ENCODE measurements at places on chromosomes 1 and 21. TPM values are rescaled to one million over a fixed set of nuclear protein-coding genes. Genes with fewer than 3 reads are reported as not detected.
A peak's percentile ranks its signal among the peaks of the same experiment; 100 is the strongest.

Gene SIK1
- total RNA-seq = 203 TPM

- H3K4me3 ChIP-seq = no peak overlapping the region
- H3K4me1 ChIP-seq = no peaks in the 10 kb centered on the region
- no peaks in the 10 kb centered on the region for H3K27me3 ChIP-seq
- H3K27ac ChIP-seq = no peak overlapping the region
Observed at GRCh38 chr21:18810136-18810535, 406.6 kb upstream of the TMPRSS15 start.

Gene LMX1A
- total RNA-seq = not detected

Gene MAP1LC3C
- total RNA-seq = not detected

DNA sequence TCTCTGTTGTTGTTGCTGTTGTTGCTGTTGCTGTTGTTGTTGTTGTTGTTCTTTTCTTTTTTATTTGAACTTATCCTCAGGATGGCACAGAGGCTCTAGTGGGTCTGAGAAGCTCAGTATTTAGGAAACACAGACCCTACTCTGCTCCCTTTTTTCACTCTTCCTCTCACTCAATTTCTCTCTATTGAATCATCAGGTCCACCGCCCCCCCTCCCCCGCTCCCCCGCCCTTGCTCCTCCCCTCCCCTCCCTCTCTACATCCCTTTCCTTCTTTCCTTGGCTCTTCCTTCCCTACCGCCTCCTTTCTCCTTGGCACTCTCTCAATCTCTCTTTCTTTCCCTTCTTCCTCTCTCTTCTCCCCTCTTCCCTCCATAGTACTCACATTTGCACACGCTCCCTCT lies 218.5 kb upstream of the ZC3H12A start:
- no peaks in the 10 kb centered on the region for H3K4me1 ChIP-seq
- H3K36me3 ChIP-seq = no peaks in the 10 kb centered on the region
- no peak overlapping the region for H3K27ac ChIP-seq
- H3K4me3 ChIP-seq = no peak overlapping the region
- no peaks in the 10 kb centered on the region for H3K27me3 ChIP-seq

GRCh38 chr21:32135401-32136363 lies 143.2 kb downstream of the MIS18A start:
- no peak overlapping the region for H3K4me3 ChIP-seq
- H3K27ac ChIP-seq = no peak overlapping the region
- no peaks in the 10 kb centered on the region for H3K27me3 ChIP-seq
- DNase-seq = no peak
- H3K36me3 ChIP-seq = no peaks in the 10 kb centered on the region

Gene GCSAML
- 62.1 TPM for total RNA-seq

- DNase-seq = no peak
- peak overlapping the region; percentile 4 for H3K27ac ChIP-seq
- H3K36me3 ChIP-seq = no peaks in the 10 kb centered on the region
- no peak overlapping the region for H3K4me3 ChIP-seq
- no peaks in the 10 kb centered on the region for H3K27me3 ChIP-seq
- peaks cover 8% of the 10 kb centered on the region for H3K4me1 ChIP-seq
Observed at GRCh38 chr1:245772325-245772724, 617.5 kb downstream of the KIF26B start.

GRCh38 chr1:85334962-85335361 lies 58.5 kb upstream of the BCL10 start:
- H3K27ac ChIP-seq = no peak overlapping the region
- H3K4me3 ChIP-seq = no peak overlapping the region
- H3K27me3 ChIP-seq = peaks cover 7% of the 10 kb centered on the region
- no peaks in the 10 kb centered on the region for H3K36me3 ChIP-seq

- no peaks in the 10 kb centered on the region for H3K27me3 ChIP-seq
- H3K4me1 ChIP-seq = no peaks in the 10 kb centered on the region
- no peak for DNase-seq
- H3K4me3 ChIP-seq = no peak overlapping the region
Observed at GRCh38 chr1:38571726-38572125, 287.8 kb downstream of the RRAGC start.

DNA sequence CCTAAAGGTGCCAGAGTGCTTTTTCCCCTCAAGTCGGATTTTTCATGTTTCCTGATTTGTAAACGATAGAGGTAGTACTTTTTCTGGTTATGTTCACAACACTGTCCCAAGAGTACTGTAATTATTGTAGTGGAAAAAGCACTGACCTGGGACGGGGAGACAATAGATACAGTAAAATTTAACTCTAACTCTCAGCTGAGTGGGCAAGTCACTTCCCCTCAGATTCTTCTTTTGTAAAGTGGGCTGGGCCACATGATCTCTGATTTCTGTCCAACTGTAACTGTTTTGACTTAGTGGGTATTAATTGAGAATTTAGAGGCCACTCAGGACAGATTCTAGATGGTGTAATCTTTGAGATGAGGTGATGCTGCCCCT lies 19.1 kb downstream of the MARCKSL1 start:
- peaks cover 15% of the 10 kb centered on the region for H3K4me1 ChIP-seq
- no peak overlapping the region for H3K27ac ChIP-seq
- no peak overlapping the region for H3K4me3 ChIP-seq
- no peak for DNase-seq

DNA sequence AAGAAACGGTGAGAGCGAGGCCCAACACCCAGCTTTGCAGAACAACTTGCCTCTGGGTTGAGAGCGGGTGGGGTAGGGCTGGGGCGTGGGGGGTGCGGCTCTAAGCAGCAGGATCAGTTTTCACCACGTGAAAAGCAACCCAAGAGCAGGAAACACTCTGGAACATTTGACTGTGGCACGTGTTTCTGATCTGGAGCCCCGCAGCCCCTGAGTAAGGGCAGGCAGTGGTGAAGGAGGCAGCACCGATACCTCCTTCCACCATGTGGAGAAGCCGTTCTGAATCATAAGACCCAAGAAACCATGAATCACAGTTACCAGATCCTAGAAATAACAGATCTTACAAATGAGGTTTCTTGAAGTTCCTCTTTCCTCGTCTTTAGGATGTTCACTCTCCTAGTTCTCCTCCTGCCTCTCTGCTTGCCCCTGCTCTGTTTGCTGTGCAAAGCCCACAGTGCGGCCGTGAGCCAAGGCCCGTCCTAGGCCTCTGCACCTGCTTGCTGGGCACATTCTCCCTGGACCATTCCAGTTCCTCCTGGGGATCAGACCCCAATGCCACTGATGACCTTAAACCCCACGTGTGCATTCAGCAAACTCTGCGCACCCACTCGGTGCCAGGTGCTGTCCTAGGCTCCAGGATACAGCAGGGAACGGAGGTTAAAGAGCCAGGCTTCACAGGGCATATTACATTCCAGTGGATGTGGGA lies 31.9 kb downstream of the SLC1A7 start:
- no peak for DNase-seq
- H3K4me1 ChIP-seq = peaks cover 40% of the 10 kb centered on the region
- H3K27me3 ChIP-seq = no peaks in the 10 kb centered on the region
- H3K36me3 ChIP-seq = no peaks in the 10 kb centered on the region
- H3K4me3 ChIP-seq = no peak overlapping the region
- no peak overlapping the region for H3K27ac ChIP-seq

DNA sequence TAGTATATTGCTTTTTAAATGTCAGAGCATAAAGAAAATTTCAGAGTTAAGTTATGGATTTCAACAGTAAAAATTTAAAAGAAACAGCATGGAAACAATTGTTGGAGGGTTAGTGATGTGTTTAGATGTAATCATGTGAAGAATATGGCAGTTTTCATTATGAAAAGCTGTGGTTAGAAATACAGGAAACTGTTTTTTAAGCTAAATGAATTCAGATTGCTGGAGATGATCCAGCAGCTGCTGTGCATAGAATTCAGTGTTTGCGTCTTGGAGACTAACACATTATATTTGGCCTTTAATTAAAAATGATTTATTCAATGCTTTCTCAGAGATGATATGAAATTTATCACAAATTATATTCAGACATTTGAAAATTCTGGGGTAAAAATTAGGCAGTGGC lies 273.6 kb upstream of the LRRC7 start:
- H3K27me3 ChIP-seq = no peaks in the 10 kb centered on the region
- H3K4me3 ChIP-seq = no peak overlapping the region
- DNase-seq = no peak
- H3K27ac ChIP-seq = no peak overlapping the region
- H3K36me3 ChIP-seq = no peaks in the 10 kb centered on the region

Gene F3
- 2.5 TPM for total RNA-seq

DNA sequence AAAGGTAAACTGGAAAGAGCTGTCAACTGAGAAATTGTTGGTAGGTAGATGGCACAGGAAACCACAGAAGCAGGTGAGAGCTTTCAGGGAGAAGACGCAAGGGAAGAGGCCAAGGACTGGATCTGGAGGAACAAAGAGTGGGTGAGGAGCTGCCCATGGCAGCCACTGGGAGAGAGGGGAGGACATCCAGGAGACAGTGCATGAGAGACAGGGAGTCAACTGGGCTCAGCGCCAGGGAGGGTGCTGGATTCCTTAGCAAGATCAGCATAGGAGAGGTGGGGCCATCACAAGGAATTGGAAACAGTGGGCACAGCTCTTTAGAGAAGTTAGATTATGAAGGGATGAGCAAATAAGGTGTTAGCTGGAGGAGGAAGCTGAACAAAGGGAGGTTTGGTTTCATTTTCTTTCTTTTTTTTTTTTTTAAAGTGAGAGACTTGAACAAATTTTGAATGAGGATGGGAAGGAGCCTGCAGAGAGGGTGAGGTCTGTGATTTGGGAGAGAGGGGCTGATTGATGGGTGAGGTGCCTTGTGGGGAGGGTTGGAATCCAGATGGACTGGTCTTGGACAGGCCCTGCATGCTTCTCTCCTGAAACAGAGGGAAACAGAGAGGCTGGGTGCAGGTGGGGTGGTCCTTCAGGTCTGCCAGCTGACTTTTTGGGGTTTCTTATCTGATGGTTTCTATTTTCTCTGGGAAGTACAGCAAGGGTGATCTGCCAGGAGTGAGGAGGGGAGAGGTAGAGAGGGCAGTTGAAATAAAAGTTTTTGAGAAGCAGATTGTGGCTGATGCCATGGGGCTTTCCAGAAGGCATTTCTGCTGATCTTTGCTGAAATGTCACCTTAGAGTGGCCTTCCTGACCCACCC lies 5.4 kb downstream of the CYP4B1 start:
- no peak overlapping the region for H3K27ac ChIP-seq
- no peaks in the 10 kb centered on the region for H3K27me3 ChIP-seq
- H3K36me3 ChIP-seq = no peaks in the 10 kb centered on the region

DNA sequence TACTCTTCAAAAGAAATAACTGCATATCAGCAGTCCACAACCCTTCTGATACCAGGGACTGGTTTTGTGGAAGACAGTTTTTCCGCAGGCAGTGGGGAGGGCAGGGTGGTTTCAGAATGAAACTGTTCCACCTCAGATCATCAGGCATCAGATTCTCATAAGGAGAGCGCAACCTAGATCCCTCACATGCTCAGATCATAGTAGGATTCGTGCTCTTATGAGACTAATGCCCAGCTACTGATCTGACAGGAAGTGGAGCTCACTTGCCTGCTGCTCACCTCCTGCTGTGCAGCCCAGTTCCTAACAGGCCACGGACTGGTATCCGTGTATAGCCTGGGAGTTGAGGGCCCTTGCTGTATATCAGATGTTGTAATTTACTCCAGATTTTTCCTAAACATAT lies 11.5 kb downstream of the RO60 start:
- peaks cover 6% of the 10 kb centered on the region for H3K36me3 ChIP-seq
- no peak overlapping the region for H3K4me3 ChIP-seq
- no peaks in the 10 kb centered on the region for H3K27me3 ChIP-seq
- peaks cover 9% of the 10 kb centered on the region for H3K4me1 ChIP-seq
- no peak for DNase-seq

DNA sequence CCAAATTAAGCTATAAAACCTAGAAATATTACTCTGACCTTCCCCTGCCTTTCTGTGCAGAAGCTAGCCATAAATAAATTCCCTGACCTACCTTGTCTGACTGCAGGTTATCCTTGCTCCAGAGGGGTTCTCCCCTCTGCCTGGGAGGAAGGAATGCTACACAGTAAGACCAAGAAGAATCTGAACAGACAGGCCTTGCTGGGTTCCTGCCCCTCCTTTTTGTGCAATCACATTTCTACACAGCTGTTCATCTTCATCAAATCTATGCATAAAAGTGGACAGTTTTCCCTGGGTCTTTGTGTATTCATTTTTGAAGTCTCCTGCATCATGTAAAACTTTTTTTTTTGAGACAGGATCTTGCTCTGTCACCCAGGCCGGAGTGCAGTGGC lies 50.6 kb downstream of the DNTTIP2 start:
- H3K36me3 ChIP-seq = no peaks in the 10 kb centered on the region
- no peak for DNase-seq
- no peaks in the 10 kb centered on the region for H3K4me1 ChIP-seq

- no peaks in the 10 kb centered on the region for H3K27me3 ChIP-seq
- no peak overlapping the region for H3K27ac ChIP-seq
- H3K4me1 ChIP-seq = no peaks in the 10 kb centered on the region
- no peak overlapping the region for H3K4me3 ChIP-seq
Observed at GRCh38 chr1:166903232-166903631, 27.2 kb upstream of the TADA1 start.

Data from natural killer cell (primary cell).